ENCODE measurements at places on chromosomes 12 and 14.
A peak's percentile ranks its signal among the peaks of the same experiment; 100 is the strongest.

GRCh38 chr12:46320731-46321130 lies 51.8 kb downstream of the SLC38A2 start:
- no peak for DNase-seq

- DNase-seq: no peak
Observed at GRCh38 chr14:36270191-36270590, 50.2 kb downstream of the MBIP start.

DNA sequence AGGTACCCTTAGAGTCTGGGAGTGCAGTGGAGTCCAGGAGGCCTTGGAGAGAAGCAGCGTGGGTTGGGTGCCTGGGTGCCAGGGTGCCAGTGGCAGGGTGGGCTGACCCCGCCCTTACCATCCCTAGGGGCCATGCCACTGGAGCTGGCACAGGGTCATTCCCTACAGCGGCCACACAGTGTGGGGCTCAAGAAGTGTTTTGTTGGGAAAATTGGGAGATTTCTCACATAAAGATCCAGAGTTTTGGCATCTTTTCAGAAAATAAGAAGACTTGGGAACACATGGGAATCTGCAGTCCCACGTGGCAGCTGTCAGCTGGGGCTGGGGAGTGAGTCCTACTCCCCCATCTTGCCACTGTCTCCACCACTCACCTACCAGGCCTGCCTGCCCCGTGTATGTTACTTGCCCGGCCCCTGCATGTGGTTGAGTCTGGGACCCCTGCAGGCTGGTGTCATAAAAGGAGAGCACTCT lies 4.2 kb downstream of the VASH1 start:
- no peak for DNase-seq

DNA sequence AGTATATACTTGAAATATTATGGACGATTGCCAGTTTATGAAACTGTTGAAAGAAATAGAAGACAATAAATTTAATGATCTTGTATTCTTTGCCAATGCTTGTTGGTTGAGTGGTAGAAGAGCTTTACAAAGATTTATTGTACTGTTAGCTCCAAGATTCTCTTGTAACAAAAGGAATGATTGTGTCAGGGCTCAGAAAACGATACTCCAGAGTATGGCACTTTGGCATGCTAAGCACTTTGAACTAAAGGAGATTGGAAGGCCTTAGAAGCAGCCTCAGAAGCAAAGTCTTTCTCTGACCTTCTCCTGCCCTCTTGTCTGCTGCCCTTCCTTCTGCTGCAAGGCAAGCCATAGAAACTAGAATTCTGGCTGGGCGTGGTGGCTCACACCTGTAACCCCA lies 4.2 kb upstream of the NGDN start:
- no peak for DNase-seq

DNA sequence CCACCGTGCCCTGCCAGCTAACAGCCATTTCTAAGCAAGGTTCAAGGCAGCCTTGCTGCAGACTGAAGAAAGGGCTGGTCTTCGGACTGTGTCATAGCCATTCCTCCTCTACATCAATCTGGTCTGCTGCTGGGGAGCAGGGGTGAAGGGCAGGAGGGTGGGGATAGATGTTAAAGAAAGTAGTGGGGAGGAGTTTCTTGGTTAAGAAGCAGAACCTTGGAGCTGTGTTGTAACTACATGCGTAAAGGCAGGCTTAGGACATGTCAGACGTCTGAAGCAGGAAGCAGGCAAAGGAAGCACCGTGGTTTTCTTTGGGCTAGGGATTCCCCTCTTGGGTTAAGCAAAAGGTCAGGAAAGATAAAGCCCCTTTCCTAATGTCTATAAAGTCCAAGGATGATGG lies 18.1 kb upstream of the NEK9 start:
- no peak for DNase-seq

GRCh38 chr14:80419769-80420168 lies 208.5 kb upstream of the DIO2 start:
- no peak for DNase-seq

GRCh38 chr14:61904946-61905345 lies 142.7 kb downstream of the SNAPC1 start:
- DNase-seq: no peak

DNA sequence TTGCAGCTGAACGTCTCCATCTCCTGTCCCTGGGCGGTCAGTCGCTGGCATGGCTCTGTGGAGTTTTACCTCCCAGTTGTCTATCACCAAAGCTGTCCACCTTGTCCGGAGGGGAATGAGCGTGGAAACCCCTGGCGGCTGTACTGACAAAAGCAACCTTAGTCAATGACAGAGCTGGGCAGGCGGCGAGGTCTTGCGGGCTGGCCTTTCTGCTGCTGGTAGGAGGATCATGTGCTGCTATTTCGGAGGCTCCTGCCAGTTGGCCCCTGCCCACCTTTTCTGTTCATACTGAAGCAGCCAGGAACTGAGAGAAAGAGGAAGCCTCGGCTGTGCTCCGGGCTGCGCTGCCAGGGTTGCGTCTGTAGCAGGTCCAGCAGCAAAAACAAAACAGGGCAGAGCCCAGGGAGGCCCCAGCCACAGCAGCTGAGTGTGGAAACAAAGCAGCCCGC lies 57.7 kb downstream of the HMGA2 start:
- peak; percentile 29 for DNase-seq

GRCh38 chr14:22800346-22800745 lies 14.9 kb downstream of the SLC7A7 start:
- no peak for DNase-seq

- DNase-seq: peak; percentile 40
Observed at GRCh38 chr12:2291182-2291832, 238.5 kb downstream of the CACNA1C start.

GRCh38 chr12:76375470-76375869 lies 27.3 kb upstream of the BBS10 start:
- DNase-seq: peak; percentile 2

DNA sequence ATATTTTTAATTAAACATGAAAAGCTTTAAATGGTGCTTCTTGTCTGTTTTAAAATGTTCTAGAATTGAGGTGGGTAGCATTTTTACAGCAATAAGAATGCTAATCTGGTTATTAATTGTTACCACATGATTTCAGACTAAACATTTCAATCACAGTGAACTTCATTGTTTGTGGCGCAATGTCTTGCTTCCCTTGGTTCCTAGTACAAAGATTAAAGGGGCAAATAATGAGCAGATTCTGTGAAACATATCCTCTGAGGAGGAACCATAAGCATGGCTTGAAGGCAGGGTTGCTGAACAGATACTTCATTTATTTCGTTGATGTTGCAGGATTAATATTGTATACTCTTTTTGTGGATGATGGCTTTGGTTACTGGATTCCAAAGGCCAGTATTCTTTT lies 162.1 kb downstream of the FUT8 start:
- no peak for DNase-seq

- DNase-seq: no peak
Observed at GRCh38 chr14:35387219-35387618, 17.3 kb downstream of the NFKBIA start.

GRCh38 chr12:1698720-1699119 lies 7.8 kb downstream of the ADIPOR2 start:
- no peak for DNase-seq

DNA sequence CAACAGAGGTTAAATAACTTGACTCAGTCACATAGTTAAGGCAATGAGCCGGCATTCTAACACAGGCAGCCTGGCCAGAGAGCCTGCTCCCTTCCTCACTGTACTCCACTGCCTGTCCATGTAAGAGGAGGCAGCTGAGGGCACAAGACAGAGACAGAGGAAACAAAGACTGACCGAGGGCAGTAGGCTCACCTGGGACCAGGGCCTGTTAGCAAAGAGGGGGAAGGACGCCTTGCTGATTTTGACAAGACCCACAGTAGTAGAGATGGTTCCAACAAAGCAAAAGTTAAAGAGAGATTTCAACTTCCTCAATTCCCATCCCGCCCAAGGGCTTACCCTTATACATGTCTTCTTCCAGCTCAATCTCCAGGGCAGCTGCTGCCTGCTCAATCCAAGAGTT lies 26.5 kb downstream of the OTUB2 start:
- DNase-seq: no peak

DNA sequence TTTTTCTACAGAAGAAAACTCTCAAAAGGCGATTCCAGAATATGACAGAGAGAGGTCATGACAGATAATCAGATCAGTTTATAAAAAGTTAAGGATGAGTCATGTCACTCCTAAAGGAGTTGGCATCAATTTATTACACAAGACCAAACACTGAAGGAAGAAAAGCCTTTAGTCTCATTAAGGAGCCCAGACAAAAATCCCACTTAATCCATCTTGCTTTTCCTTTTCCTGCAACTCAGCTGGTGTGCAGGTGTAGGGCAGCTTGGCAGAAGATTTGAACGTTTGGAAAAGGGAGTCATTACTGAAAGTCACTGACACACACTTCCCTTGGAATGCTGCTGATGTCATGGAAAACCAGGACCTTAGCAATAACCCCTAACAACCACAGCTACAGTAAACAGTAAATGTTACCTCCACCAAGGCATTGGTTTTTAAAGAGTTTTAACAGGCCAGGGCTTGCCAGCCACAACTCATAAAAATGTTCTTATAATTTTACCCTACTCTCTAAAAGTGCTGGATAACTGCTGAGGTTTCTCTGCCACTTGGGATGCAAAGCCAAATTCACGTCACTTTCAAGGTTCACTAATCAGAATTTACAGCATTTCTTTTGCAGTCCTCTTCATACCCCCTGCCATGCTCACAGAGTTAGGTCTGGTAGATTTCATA lies 320.6 kb downstream of the RAD51B start:
- DNase-seq: peak; percentile 95

DNA sequence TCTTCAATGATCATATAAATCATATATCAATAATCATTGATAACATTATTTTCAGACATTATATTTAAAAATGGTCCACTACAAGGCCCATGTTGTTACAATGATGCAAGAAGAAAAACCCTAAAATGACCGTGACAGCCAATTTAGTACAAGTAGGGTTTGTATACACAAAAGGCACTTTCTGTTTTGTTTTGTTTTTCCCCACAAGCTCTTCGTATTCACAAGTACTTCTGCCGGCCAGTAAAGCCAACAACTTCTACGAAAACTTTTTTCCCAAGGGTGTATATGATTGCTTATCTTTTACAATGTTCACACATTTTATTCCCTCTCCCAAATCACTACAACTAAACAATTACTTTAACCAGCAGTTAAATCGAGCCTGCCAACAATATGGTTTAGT lies 9.6 kb downstream of the PTPRB start:
- no peak for DNase-seq

DNA sequence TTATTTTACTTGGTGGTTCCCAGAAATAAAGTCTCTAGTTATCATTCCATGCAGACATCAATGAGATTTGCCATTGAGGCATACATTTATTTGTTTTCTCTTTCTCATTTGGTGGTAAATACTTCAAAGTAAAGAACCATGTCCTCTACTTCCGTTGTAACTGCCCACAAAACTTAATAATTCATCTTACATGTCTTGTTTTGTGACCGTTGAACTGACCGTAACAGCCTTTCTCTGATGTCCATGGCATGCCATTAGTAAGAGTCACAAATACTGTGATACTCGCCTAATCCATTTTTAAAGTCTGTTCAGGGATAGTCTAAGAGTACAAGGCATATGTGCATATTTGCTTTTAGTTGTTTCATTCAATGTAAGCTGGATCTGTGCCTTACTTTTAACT lies 145.3 kb downstream of the ETV6 start:
- DNase-seq: no peak

DNA sequence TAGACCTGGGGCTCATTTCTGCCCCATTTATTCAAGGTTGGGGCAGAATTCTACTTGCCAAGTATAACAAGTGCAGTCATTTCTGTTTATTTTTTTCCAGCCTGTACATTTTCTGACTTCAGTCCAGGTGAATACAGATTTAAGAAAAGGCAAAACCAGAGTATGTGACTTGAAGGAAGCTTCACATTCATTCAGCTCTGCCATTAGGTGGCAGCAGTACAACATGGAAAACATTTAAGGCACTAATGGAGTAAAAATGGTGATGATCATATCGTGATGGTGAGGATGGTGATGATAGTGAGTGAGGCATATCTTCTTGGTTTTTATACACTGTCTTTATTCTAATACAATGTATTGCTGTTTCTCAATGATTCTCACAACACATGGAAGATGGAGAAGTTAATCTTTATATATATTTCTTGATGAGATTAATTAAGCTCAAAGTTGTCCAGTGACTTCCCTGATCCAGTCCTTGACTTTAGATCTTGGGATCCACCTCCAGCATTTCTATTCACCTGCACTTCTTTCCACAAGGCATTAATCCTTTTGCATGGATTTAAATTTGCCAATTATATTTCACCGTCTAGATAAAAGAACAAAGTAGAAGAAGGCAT lies 176.7 kb upstream of the SEL1L start:
- DNase-seq: peak; percentile 38

DNA sequence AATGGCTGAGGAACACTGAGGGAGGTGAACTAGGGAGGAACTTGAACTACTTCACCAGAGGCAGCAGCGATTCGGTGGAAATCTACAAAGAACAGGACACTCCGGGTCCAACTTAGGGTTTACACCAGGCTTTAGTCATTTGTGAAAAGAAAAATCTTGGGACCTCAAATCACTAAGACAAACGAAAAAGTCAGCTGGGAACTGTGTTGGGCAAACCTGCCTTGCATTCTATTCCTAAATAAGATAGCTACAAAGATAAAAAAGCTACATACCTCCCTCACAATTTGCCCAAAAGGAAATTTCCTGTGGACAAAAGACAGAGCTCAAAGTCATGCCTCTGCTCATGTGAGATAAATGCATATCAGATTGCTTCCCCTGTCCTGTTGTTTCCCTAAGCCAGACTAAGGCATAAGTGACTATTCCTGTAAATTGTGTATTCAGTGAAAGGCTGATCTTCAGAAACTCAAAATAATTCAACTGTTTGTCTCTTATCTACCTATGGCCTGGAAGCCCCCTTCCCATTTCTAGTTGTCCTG lies 106.6 kb downstream of the APAF1 start:
- DNase-seq: no peak

- no peak for DNase-seq
Observed at GRCh38 chr12:128727461-128727860, 96.3 kb downstream of the SLC15A4 start.

- DNase-seq: no peak
Observed at GRCh38 chr12:81079280-81080076, 1.6 kb downstream of the ACSS3 start.

DNA sequence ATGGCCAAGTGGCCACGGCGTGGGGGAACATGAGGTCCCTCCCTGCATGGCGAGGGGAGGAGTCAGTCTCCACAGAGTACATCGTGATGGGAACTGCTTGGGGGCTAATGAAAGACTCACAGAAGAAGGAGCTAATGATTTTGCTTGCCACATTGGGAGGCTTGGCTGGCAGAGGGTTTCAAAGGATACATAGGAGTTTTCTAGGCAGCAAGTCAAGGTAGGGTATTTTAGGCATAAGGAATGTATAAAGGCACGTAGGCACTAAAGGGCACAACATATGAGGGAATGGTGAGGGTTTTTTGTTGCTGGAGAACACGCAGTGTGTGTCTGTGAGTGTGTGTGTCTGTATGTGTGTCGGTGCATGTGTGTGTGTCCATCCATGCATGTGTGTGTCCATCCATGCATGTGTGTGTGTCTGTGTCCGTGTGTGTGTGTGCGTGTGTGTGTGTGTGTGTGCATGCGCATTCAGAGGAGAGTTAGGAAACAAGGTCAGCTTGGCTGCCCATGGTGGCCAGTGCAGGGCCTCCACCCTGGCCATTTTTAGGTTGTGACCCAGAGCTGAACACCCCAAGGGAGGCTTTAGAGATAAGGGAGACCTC lies 84.5 kb downstream of the BEGAIN start:
- no peak for DNase-seq

GRCh38 chr12:49624921-49625577 lies 1.7 kb downstream of the PRPF40B start:
- no peak for DNase-seq
